ENCODE measurements at places on chromosomes 16 and 17. TPM values are rescaled to one million over a fixed set of nuclear protein-coding genes. Genes with fewer than 3 reads are reported as not detected.

DNA sequence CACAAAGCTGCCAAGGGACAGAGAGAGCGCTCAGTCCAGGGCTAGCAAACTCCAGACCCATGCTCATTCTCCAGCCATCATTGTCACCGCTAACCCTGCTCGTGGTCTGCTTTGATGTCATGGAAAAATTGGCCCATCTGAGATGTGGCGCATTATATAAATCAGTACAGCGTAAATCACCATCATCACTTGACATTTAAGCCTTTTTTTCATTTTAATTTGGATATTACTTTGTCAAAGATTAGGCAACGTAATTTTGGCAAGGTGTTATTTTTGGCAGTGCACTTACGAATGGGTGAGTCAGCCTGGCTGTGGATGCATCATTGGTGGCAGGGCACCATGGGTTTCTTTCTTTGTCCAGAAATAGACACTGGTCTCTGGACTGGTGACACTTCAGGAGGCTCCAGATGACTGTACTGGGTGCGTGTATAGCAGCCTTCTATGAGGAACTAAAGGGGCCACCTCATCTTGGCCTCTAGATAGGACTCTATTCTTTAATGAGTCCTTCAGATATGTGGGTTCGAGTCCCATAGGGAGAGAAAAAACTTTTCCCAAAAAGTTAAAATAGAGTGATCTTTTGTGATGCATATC lies 166.3 kb downstream of the MSI2 start:
- peak; percentile 55 for DNase-seq

- peak; percentile 45 for DNase-seq
These were observed 17.6 kb upstream of the CYB5B start for GRCh38 chr16:69406780-69407331.

DNA sequence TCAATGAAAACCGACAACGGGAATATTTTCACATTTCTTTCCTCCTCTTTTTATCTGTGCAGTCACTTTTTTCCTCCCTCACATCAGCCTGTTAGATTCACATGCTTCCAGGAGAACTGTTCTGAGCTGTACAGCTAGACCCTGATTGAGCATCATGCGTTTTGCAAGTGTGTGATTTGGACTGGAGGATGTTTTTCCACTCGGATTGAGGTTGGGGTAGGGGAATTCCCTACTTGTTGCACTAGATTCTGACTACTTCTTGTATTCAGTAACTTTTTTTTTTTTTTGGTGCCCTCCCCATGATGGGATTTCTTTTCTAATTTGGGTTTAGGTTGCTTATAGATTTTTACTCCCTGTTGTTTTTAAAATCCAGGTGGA lies 4.8 kb downstream of the MSI2 start:
- DNase-seq: no peak

- peak; percentile 47 for DNase-seq
These were observed 17.7 kb downstream of the SLC16A3 start for GRCh38 chr17:82246365-82247181.

GRCh38 chr17:47806913-47807255 lies 14.7 kb downstream of the OSBPL7 start:
- DNase-seq: no peak

DNA sequence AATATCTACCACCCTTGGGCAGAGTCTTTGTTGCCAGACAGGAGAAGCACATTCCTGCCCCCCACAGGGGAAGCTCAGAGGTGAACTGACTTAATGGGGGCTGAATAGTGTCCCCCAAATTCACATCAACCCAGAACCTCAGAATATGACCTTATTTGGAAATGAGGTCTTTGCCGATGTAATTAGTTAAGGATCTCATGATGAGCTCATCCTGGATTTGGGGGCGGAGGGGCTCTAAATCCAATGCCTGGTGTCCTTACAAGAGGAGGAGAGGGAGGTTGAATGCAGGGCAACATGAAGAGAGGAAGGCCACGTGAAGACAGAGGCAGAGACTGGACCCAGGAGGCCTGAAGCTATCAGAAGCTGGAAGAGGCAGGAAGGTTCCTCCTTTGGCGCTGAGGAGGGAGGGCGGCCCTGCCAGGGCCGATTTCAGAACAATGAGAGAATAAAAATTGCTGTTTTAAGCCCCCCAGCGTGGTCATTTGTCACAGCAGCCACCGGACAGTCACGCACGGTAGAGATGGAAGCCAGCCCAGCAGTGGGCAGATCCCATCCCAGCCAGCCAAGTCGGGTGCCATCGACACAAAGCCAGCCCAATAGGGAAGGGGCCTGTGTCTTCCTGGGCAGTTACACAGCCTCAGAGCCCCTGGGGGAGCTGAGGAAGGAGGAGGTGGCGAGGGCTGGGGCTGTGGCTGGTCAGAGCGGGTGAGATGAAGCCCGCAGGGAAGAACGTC lies 21.3 kb downstream of the C16orf74 start:
- DNase-seq: no peak

- DNase-seq: no peak
These were observed 6.6 kb downstream of the COX6A2 start for GRCh38 chr16:31421587-31421986.

DNA sequence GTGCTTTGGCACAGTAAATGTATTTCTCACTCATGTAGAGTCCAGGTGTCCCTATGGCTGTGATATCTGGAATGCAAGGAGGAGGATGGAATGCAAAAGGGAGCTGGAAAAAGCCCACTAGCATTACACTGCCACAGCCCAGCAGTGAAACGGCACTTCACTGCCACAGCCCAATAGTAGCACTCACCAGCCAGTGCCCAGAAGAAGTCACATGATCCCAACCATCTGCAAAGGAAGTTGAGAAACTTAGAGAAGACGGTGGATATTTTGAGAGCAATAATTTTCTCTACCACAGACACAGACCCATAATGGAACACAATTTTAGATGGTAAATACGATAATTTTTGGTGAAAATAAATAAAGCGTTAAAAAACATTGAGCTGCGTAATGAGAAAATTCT lies 51.8 kb downstream of the C16orf82 start:
- no peak for DNase-seq

DNA sequence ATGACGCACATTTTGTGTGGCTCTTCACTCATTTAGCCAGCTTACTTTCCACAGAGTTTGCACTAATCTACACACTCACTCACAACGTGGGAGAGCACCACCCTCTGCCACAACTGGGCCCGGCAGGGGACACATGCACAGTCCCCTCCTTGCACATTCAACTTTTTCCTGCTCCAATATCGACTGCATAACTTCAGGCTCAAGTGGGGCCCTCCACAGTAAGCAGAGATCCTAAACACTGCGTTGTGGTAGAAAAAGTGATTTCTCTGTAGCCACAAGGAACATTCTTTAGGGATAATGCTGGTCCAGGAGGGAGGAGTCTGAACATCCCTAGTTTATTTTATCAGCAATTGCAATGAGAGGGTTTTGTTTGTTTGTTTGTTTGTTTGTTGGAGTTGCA lies 40.0 kb downstream of the MRPS23 start:
- no peak for DNase-seq

DNA sequence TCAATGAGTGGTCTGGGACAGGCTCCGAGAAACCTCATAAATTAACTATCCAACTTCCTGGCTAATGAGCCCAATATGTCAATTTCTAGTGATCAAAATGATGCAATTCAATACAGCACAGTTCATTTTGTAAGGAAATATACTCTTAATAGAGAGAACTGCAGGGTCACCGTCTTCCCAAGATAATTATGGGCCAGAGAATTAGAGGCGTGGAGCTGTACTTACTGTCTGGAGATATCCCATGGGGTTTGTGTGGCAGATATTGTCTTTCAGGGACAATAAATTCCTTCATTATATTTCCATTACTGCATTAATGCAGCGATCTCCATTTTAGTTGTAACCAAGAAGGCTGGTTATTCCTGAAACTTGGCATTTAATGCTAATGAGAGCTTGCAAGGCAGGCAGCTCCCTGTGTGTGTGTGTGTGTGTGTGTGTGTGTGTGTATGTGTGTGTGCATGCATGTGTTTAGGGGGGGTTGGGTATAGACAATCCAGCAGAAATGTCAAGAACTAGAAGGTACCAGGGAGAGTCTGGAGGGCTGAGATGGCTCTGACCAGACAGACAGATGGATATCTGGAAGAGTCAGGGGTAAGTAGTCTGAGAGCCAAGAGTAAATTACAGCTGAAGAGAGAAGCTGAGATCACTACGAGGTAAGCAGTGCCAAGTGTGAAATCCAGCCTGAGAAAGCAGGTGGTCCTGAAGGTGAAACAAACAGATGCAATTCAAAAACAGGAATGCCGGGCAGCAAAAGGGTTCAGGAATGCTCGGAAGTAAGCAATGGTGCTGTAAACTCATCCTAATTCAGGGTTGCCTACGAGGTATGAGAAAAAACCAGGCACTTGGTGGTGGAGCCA lies 393.0 kb downstream of the CA10 start:
- no peak for DNase-seq

Gene FBXO39
- total RNA-seq: 0.06 TPM

Gene KCNJ12
- total RNA-seq: 0.14 TPM

Gene CMTM2
- not detected for total RNA-seq

Gene SEZ6
- not detected for total RNA-seq

Gene TNFRSF13B
- not detected for total RNA-seq
